ENCODE measurements at places on chromosomes 1 and 21.

DNA sequence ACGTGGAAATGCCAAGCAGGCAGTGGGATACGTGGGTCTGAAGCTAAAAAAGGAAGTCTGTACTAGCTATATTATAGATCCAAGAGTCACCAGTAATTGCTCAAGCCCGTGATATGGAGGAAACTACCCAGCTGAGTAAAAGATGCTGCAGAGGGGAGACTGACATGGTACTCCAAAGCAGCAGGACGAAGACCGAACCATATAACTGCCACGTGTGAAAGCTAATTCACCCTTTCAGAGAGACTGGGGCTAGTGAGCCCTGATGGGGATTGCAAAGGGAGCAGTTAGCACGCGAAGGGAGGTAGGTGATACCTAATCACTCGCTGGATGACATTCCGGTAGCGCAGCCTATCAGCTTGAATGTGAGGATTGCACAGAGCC lies 316 bp downstream of the AP4B1 start:
- peak; percentile 65 for DNase-seq

- no peak for DNase-seq
These were observed 23.7 kb upstream of the PEF1 start for GRCh38 chr1:31668303-31668883.

DNA sequence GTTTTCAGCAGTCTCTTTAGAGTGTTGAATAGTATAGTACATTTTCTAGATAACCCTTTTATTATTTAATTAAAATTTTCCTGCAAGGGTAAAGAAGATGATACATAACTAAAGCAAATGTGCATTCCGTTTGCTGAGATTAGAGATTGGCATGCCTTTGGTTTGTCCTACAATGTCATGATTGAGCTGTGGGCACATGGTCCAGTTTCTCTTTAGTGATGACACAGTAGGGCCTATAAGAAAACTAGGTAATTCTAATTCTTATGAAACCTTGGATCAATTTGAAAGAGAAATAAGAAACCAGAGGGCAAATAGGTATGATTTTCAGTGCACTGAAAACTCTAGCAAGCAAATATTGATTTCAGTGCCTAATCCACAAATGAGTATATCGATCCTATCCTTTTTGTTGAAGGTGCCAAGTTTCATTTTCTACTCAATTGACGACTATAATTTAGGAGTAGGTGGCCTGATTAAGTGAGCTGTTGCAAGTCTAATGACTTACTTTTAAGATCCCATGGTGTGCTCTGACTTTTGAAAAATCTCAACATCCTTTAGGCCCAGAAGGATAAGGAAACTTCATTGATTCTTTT lies 128.0 kb upstream of the KCNK1 start:
- no peak for DNase-seq

- peak; percentile 16 for DNase-seq
These were observed 70.8 kb downstream of the SCCPDH start for GRCh38 chr1:246794828-246795671.

GRCh38 chr1:205316161-205316566 lies 5.4 kb downstream of the NUAK2 start:
- no peak for DNase-seq

Data from SW480 (cell line).